Fibroblast of skin of left biceps (primary cell): ENCODE measurements at places on chromosomes 6 and 20.

DNA sequence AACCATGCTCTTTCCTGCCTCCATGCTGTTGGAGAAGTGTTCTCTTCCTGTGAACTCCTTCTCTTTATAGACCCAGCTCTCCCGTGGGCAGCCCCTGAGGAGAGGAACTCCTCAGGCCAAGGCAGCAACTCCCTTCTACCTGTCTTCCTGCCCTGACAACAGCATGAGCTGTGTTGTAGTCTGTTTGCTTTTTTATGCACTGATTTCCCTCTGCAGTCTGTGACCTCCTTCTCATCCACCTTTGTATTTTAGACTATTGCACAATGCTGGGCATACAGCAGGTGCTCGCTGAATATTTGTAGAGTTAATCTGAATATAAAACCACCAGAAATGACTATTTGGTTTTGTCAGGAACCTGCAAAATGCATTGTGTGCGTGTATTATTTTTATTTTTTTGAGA is 152.2 kb upstream of the CHD6 start:
- no peak for DNase-seq

- DNase-seq = no peak
These were observed 1.5 kb upstream of the PRSS35 start for GRCh38 chr6:83510791-83511190.

DNA sequence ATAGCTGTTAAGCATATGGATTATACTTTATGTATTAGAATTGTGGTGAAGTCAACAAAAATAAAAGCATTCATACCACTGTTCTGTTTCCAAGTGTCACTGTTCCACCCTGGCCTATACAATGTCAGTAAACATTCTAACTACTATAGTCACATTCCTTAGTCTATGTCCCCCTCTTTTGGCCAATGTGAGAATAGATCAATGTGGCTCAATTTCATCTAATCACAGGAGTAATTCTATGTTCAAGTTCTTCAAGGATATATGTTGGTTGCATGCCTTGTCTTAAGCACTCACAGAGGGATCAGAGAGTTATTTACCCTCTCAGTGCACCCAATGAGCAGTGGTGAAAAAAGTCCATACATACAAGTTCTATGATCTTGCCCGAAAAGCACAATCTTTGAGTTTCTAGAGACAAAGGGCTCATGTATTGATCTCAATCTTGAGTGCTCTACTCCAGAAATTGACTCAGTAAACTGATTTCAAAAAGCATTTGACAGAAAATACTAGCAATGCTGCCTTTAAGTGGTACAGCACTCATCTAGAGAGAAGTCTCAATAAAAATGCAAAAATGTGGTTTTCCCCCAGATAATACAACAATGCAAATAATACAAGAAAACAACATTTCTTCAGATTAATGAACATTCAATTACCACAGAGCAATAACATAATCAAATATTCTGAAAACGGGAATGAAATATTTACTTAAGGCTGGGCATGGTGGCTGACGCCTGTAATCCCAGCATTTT is 16.5 kb downstream of the SMLR1 start:
- no peak for DNase-seq

DNA sequence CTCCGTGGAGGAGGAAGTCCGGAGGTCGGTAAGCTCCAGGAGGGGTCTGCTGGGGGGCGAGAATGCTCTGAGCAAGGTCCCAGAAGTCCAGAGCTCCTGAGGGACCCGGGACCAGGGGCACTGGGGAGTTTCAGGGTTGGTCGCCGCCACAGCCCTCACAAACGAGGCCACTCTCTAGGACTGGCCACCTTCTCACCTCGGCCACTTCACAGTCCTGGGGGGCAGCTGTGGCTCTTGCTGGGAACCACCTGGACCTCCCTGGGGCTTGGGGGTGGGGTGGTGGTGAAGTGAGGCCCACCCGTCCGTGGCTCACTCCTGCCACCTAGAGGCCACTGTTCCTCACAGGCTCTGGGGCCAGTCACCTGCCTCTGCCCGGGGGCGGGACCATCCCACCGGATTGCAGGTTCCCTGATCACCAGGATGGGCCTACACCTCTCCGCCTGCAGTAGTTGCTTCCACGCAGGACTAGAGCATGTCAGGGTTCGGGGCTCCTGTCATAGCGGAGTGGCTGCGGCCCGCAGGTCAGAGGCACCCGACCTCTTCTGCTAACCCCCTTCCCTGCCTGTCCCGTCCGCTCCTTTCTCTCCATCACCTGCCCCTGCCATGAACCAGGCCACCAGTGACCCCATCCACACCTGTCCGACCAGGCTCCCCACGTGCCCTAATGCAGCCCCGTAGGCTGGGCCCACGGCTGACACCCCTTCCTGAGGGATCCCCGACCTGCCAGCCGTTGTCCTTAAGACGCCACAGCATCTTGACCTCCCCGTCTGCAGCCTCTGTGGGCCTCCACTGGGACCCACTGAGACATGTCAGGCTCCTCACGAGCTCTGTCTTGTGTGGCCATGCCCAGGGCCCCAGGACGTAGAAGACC is 5.1 kb upstream of the TCEA2 start:
- no peak for DNase-seq

DNA sequence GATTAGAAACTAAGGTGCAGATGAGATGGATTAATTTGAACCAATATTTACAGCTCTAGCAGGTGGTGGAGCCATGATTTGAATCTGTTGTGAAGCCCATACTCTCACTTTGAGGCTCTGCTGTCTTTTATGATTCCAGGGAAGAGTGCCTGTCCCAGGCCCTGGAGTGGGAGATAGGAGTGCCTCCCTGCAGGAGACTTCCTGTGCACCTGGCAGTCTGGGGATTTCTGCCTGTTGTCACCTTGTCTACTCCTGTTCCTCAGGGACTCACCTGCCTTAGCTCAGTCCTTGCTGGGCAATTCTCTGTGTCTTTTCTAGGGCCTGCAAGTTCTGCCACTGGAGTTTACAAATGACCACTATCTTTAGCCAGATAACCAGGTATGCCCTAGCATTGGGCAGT is 46.3 kb downstream of the SCAND1 start:
- DNase-seq = no peak

GRCh38 chr6:29462022-29462421 is 5.1 kb downstream of the OR2H1 start:
- no peak for DNase-seq

GRCh38 chr6:392441-393390 is 1.2 kb downstream of the IRF4 start:
- DNase-seq = no peak

GRCh38 chr6:132079286-132079685 is 128.1 kb upstream of the CCN2 start:
- no peak for DNase-seq

DNA sequence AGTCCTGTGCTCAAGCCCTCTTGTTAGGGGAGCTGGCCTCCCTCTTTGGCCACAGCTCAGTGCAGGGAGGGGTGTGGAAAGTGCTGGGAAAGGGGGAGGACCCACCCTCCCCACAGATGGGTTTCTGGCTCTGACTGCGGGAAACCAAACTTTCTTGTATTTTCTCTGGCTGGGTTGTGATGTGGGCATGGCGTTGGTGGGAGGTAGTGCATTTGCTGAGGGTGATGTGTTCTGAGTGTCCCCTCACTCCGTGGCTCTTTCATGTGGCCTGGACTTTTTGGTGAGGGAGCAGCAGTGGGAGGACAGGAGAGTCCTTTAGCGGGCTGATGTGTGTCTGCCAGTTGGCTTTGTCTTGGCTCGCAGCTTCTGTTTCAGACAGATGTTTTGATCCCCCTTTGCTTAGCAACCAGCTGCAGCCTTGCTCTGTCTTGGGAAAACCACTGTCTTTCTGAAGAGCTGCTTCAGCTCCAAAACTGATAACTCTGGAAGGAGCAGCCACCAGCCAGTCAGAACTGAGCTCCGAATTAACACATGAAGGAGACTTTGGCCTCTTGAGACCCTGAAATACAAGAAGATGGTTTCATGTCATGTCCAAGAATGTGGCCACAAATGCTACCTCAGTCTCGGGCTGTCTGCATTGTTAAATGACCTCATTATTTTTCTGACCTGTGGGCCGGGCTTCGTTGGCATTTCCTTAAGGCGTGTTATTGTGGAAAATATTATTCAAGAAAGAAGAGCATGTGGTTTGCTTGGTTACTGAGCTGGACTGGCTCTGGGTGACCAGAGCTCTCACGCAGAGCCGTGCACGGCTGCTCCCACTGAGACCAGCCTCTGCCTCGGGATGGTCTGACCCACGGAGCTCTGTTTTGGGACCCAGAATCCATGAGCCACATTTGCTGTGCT is 21.5 kb downstream of the SYNJ2 start:
- DNase-seq = no peak

GRCh38 chr6:114874410-114874809 is 531.6 kb upstream of the HS3ST5 start:
- no peak for DNase-seq
